HepG2 (cell line): ENCODE measurements at places on chromosomes 1 and 21. TPM values are rescaled to one million over a fixed set of nuclear protein-coding genes. Genes with fewer than 3 reads are reported as not detected.

DNA sequence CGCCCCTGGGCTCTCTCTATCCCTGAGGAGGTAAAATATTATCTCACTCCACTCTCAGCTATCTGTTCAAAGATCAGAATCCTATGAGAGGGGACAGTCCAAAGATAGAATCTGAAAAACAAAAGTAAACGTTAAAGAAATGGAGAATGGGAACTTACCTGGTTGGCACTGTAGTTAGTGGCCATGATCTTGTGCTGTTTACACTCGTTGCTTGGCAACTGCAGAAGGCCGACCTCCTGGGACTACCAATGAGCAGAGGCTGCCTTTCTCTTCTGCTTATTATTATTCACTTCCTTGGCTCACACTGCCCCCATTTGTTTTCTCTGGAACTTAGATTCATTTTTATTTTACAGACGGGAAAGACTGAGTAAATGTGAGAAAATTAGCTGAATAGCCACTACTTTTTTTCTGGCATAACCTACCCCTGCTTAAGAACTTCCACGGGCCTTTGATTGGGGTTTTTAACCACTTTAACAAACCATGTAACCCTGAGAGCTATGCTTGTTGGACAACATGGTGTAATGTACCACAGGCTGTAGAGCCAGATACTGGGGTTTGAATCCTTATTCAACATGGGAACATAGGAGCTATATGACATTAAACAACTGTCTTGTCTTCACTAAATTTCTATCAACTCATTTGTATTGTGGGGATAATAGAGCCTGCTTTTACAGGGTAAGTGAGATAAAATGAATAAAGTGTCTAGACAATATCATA is at the start of gene CFAP126:
CFAP126 (minus strand) TSS at position 193 of the 717 bp plus-strand sequence; CDS start at position 185, 8 bp downstream.
- peak within 1 kb of the TSS; percentile 73 for H3K27ac ChIP-seq
- peaks cover 27% of the 10 kb centered on the region for H3K36me3 ChIP-seq
- no peak within 1 kb of the TSS for H3K4me3 ChIP-seq

DNA sequence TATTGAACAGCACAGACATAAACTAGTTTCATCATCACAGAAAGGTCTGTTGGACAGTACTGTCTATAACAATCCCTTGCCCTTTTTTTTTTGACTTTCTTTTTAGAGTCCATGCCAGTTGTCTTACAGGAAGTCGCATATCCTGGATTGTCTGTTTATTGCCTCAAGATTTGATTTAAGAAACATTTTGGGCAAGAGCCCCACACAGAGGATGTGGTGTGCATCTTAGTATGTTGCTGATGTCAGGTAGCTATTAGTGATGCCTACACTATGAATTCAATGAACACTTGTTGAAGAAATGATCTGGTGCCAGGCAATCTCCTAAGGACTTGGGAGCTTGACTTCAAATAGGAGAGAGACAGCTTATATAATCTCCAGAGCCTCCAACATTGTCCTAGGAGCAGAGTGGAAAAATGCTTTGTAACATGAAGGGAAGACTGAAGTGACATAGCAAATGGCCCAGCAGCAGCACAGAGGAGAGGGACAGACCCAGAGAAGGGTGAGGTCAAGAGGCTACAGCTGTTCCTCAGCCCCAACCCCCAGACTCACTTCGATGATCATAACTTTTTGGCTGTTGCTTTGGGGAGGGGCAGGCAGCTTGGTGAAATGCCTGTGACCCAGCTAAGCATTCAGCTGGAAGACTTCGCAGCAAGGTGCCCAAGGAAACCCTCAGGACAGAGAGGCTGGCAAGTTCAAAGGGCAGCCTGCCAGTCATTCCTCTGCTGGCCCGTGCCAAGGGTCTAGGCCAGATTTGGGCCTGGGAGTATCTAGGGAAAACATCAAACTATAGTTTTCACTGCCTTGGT is 7.5 kb upstream of the RAB29 start:
- no peak overlapping the region for H3K27ac ChIP-seq
- no peaks in the 10 kb centered on the region for H3K36me3 ChIP-seq
- no peak for DNase-seq
- H3K27me3 ChIP-seq: no peaks in the 10 kb centered on the region
- no peaks in the 10 kb centered on the region for H3K4me1 ChIP-seq
- H3K4me3 ChIP-seq: no peak overlapping the region

DNA sequence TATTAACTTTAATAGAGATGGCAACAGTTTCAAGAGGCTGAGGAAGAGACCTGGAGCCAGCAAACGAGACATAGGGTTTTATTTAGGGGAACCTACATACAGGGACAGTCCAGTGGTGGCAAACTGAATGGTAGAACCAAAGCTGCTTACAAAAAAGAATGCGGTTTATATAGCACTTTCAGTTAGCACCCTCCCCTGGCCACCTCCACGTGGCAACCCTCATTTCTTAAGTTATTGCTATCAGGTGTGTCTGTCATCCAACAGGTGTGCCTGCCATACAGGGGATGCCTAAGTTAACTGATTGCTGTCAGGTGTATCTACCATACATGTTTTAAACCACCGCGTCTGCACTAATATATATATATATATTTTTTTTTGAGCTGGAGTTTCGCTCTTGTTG is 129.2 kb upstream of the DUSP10 start:
- H3K27me3 ChIP-seq: no peaks in the 10 kb centered on the region; the same call in 1 of the 2 replicates
- no peak overlapping the region for H3K27ac ChIP-seq
- H3K4me1 ChIP-seq: no peaks in the 10 kb centered on the region
- H3K4me3 ChIP-seq: no peak overlapping the region

- H3K4me3 ChIP-seq: peak overlapping the region; percentile 98
- peak overlapping the region; percentile 97 for H3K27ac ChIP-seq
- peak; percentile 89 for DNase-seq
- H3K27me3 ChIP-seq: no peaks in the 10 kb centered on the region
- no peaks in the 10 kb centered on the region; the same call in 2 of the 3 replicates for H3K36me3 ChIP-seq
Observed at GRCh38 chr1:36384542-36385409, 948 bp downstream of the STK40 start.

Gene EPRS1
- total RNA-seq: 124 and 194 TPM in 2 replicates

DNA sequence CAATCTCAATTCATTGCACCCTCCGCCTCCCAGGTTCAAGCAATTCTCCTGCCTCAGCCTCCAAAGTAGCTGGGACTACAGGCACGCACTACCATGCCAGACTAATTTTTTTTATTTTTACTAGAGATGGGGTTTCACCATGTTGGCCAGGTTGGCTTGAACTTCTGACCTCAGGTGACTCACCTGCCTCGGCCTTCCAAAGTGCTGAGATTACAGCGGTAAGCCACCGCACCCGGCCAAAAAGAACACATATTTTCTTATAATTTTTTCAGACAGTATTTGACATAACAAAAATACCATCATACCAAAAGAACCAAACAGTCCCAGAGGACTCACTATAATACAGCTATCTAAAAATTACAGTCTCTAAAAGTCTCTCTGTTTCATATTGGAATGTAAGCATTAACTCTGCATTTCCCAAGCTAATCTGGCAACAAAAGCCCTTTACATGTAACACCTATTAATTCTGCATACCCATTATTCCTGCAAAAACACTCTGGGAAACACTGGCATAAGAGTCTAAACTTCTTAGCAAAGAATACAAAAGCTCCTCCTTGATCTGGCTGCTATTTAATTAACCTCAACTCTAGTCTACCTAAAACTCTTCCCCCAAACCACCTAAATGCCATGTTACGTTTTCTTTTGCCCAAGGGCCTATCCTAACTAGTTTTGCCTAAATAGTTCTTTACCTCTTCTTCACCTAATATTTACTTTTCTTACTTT is 26.9 kb downstream of the WDR26 start:
- no peak for DNase-seq
- H3K4me1 ChIP-seq: no peaks in the 10 kb centered on the region
- H3K36me3 ChIP-seq: peaks cover 11% of the 10 kb centered on the region
- no peaks in the 10 kb centered on the region for H3K27me3 ChIP-seq
- H3K27ac ChIP-seq: no peak overlapping the region
- H3K4me3 ChIP-seq: no peak overlapping the region

Gene FLG2
- not detected in 2 replicates for total RNA-seq

Gene DNMT3L
- total RNA-seq: 1.7 TPM in 1 of 2 replicates, not detected in the other

DNA sequence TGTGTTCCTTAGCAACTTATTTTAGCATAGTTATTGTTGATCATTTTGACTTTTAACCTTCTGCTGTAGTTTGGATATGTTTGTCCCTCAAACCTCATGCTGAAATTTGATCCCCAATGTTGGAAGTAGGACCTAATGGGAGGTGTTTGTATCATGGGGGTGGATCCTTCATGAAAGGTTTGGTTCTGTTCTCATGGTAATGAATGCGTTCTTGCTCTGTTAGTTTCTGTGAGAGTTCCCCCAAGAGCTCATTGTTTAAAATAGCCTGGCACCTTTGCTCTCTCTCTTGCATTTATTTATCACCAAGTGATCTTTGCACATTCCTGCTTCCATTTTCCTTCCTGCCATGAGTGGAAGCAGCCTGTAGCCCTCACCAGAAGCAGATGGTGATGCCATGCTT is 372.1 kb upstream of the VAMP3 start:
- H3K4me1 ChIP-seq: no peaks in the 10 kb centered on the region
- H3K36me3 ChIP-seq: no peaks in the 10 kb centered on the region
- no peaks in the 10 kb centered on the region; the same call in 1 of the 2 replicates for H3K27me3 ChIP-seq
- no peak for DNase-seq
- H3K27ac ChIP-seq: no peak overlapping the region
- no peak overlapping the region for H3K4me3 ChIP-seq

GRCh38 chr1:24822887-24823286 is 77.6 kb downstream of the CLIC4 start:
- H3K27ac ChIP-seq: no peak overlapping the region
- peaks cover 26% of the 10 kb centered on the region for H3K4me1 ChIP-seq
- no peak for DNase-seq
- H3K4me3 ChIP-seq: no peak overlapping the region
- H3K36me3 ChIP-seq: peaks cover 26% of the 10 kb centered on the region; the same call in 1 of the 3 replicates

GRCh38 chr1:10765304-10765703 is 31.1 kb downstream of the CASZ1 start:
- H3K4me1 ChIP-seq: peaks cover 19% of the 10 kb centered on the region
- peaks cover 48% of the 10 kb centered on the region; the same call in 2 of the 3 replicates for H3K27me3 ChIP-seq
- H3K36me3 ChIP-seq: no peaks in the 10 kb centered on the region
- no peak overlapping the region for H3K27ac ChIP-seq

DNA sequence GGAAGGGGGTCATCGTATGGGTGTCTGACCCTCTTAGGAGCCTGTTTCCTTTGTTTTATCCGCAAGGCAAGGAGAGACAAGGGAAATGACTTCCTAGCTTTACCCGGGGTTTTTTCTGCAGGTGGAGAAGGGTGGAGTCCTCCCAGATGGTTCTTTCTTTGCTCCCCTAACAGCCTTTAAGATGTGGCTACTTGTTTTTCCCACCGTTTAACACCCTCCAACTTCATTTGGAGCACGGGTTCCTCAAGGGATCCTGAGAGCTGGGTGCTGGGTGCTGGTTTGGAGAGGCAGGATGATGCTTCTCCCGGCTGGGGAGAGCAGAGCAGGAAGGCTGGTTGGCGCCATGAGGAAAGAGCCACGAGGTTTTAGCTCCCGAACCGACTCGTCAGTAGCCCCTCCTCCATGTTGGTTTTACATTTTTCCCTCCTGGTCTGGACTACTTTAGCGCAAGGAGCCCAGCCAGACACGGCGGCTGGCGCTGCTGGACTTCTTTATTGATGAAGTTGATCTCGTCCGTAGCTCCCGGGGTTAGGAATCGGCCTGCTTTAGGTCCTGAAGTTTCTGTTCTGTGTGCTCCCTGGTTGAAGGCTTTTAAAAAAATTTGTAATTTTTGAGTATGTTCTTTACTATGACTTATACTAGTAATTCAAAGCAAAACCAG is 1.4 kb downstream of the UCK2 start:
- DNase-seq: peak; percentile 82
- peak overlapping the region; percentile 94 for H3K27ac ChIP-seq
- peaks cover 49% of the 10 kb centered on the region for H3K4me1 ChIP-seq

- H3K36me3 ChIP-seq: no peaks in the 10 kb centered on the region
- DNase-seq: no peak
Observed at GRCh38 chr1:211697356-211697755, 21.9 kb upstream of the NEK2 start.

Gene RGS1
- total RNA-seq: not detected in 2 replicates

- no peak overlapping the region for H3K27ac ChIP-seq
- DNase-seq: no peak
- H3K36me3 ChIP-seq: no peaks in the 10 kb centered on the region
- H3K4me3 ChIP-seq: no peak overlapping the region
Observed at GRCh38 chr1:188904201-188904600, 1573.5 kb downstream of the BRINP3 start.

- H3K36me3 ChIP-seq: no peaks in the 10 kb centered on the region
- no peak for DNase-seq
- no peaks in the 10 kb centered on the region for H3K27me3 ChIP-seq
- no peak overlapping the region for H3K27ac ChIP-seq
- H3K4me1 ChIP-seq: peaks cover 60% of the 10 kb centered on the region
Observed at GRCh38 chr1:26986658-26987057, 6.8 kb upstream of the TRNP1 start.

Gene DNAH14
- 19.0 and 27.5 TPM in 2 replicates for total RNA-seq
